Thoracic aorta (tissue), 2 donors: ENCODE measurements at places on chromosomes 11 and 22.

DNA sequence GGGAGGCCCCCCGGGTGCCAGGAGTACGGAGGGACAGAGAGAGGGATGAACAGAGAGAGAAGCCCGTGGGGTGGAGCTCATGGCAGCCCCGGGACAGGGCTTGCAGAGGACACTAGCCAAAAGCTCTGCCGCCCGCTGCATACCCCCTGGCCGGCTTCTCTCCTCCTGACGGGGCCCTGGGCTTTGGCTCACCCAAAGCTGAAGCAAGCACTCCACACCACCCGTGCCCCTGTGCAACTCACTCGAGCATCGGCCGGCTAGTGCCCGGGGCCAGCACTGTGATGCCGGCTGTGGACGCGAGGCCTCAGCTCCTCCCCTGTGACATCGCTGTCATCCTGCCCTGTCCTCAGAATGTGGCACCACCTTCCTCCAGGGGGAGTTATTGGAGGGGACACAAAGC lies 429.6 kb downstream of the BRD1 start:
- no peak for DNase-seq

GRCh38 chr11:19632499-19632834 lies 80.2 kb upstream of the NAV2 start:
- no peak for DNase-seq

DNA sequence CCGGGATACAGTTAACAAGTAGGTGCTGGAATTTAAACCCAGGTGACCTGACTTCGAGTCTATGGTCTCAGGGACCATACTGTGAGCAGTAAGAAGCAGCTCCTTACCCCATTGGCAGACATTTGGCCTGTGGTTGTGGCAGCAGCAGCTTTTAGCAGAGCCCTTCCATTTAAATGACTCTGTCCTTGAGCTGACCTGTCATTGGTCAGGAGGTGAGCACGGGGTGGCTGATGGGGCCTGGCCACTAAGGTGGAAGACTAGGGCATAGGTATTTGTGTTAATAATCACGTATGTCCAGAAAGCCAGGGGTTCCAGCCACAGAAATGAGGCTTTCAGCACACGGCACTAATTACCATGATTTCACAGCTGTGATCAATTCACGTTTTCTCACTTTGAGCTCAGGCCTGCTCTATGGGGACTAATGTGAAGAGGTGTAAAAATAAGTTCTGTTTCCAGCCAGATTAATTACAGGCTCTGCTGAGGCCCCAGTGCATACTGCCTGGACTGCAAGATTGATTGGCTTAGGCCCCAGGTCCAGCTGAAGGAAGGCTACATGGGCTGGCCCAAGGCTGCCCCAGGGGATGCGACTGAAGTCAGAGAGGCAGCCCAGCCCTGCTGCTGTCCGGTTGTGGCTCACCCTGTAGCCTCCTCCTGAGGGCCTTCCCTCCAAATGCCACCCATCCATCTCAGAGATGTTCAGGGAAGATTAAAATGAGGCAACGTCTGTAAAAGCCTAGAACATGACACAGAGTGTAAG lies 76.0 kb downstream of the FDX1 start:
- no peak for DNase-seq

GRCh38 chr22:36147196-36147791 lies 13.3 kb downstream of the APOL3 start:
- no peak for DNase-seq

- no peak for DNase-seq
Observed at GRCh38 chr11:104526006-104526405, 362.1 kb upstream of the PDGFD start.

GRCh38 chr11:12865863-12866595 lies 143.1 kb upstream of the RASSF10 start:
- no peak for DNase-seq

GRCh38 chr11:66012371-66012945 lies 650 bp downstream of the CST6 start:
- no peak for DNase-seq

- no peak for DNase-seq
Observed at GRCh38 chr11:125241104-125241503, 76.6 kb downstream of the PKNOX2 start.

GRCh38 chr11:96815236-96815635 lies 425.4 kb downstream of the JRKL start:
- DNase-seq: no peak

GRCh38 chr11:67429038-67429668 lies 859 bp downstream of the RPS6KB2 start:
- DNase-seq: no peak

- no peak for DNase-seq
Observed at GRCh38 chr11:42951266-42951665, 360.5 kb upstream of the API5 start.

GRCh38 chr11:16610738-16611388 lies 127.6 kb upstream of the C11orf58 start:
- no peak for DNase-seq

- no peak for DNase-seq
Observed at GRCh38 chr22:46099740-46100139, 50.6 kb upstream of the PPARA start.

- no peak for DNase-seq
Observed at GRCh38 chr22:25447067-25447685, 117.3 kb upstream of the GRK3 start.

DNA sequence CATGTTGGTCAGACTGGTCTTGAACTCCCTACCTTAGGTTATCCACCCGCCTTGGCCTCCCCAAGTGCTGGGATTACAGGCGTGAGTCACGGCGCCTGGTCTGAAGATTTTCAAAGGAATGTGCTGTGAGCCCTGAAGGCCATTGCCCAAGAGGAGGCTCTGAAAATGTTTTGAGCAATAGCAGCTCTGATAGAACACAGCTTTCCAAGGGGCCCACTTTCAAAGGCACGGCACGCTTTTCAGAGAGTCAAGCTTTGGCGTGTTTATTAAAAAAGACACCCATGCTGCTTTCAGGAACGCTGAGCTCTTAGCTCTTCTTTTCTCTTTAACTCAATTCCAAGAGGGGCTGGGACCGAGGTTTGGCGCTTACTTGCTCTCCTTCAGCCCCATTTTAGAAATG lies 73.8 kb upstream of the CDON start:
- no peak for DNase-seq

DNA sequence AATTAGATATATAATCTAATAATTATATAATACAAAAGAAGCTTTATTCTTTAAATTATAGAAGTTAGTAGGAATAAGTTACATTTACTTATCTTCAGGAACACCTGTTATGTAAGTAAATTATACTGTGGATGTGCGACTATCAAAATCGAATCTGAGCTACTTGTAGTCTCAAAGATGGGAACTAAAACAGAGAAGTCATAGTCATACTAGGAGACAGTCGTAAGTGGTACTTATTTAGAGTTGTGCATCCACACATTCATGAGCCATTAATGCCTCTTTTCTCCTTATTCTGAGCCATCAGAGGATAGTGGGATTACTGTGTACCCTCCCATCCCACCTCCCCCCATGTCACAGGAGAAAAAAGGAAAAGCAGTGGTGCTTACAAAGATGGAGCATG lies 114.4 kb downstream of the CADM1 start:
- DNase-seq: no peak

DNA sequence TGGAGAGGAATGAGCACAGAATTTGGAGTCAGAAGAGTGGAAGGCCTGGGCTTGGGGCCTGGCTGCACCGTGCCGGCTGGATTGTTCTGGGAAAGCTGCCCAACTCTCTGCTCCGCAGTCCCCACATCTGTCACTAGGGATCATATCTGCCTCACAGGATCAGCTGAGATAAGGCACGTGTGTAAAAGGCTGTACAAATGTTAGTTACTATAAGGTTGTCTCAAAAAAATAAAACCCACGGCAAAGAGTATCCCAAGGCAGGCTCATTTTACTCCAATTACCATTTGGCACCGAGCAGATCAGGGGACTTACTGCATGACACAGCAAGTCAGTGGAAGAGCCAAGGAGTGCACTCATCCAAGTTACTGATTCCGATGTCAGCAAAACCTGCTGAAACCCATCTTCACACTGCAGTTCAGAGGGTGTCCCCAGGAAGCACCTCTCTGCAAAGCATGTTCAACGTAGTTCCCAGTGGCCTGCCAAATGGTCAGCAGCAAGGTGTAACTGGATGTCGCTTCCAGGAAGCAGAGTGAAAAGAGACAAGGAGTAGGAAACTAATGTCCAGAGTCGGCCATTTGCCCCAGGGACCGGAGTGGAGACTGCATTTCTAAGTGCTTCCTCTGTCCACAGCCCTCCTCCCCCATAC lies 18.1 kb upstream of the MRTFA start:
- DNase-seq: no peak

DNA sequence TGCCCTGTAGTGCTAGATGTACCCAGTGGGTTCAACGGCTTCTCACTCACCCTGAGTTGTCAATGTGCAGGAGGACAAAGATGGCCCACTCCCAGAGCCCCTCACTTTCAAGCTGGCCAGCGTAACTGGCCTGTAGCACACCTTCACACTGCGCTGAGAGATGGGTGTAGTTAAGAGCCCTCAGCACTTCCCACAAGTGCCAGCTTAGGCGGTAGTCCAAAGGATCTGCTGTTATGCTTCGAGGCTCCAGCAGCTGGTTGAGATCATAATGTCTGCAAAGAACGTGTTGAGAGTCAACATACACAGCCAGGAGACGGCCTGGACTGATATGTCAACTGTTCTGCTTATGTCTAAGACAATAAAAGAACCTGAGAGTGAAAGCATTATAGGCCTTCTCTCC lies 14.7 kb upstream of the CHRNA10 start:
- no peak for DNase-seq

GRCh38 chr11:4441515-4441914 lies 7.6 kb upstream of the OR52K2 start:
- DNase-seq: no peak

DNA sequence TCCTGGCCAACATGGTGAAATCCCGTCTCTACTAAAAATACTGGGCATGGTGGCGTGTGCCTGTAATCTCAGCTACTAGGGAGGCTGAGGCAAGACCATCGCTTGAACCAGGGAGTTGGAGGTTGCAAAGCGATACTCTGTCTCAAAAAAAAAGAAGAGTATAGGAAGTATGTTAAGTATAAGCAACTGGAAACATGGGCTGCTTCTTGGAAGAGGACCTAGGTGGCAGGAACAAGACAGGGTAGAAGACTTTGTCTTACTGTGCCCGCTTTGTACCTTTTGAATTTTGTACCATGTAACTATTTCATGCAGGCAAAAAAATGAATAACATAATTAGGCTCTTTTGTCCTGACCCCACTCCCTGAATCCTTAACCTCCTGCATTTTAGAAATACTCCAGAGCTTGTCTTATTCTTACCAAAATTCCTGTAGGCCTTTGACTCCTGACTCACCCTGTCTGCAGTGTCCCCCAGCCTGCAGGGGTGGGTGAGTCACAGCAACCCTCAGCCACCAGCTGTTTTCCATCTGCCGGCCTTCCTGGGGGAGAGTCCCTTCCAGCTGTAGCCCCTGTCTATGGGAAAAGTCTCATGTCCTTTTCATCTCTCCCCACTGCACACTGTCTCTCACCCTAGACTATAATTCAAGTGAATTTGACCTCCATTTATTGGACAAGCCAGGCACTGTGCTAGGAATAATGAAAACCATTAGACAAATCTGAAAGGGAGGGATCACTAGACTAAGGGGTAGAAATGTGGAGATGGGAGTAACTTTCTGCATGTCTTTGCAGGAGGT lies 41.8 kb downstream of the TXN2 start:
- DNase-seq: no peak

GRCh38 chr11:110762590-110762989 lies 50.4 kb upstream of the ARHGAP20 start:
- no peak for DNase-seq

GRCh38 chr11:107720303-107720774 lies 8.5 kb upstream of the SLN start:
- DNase-seq: no peak

DNA sequence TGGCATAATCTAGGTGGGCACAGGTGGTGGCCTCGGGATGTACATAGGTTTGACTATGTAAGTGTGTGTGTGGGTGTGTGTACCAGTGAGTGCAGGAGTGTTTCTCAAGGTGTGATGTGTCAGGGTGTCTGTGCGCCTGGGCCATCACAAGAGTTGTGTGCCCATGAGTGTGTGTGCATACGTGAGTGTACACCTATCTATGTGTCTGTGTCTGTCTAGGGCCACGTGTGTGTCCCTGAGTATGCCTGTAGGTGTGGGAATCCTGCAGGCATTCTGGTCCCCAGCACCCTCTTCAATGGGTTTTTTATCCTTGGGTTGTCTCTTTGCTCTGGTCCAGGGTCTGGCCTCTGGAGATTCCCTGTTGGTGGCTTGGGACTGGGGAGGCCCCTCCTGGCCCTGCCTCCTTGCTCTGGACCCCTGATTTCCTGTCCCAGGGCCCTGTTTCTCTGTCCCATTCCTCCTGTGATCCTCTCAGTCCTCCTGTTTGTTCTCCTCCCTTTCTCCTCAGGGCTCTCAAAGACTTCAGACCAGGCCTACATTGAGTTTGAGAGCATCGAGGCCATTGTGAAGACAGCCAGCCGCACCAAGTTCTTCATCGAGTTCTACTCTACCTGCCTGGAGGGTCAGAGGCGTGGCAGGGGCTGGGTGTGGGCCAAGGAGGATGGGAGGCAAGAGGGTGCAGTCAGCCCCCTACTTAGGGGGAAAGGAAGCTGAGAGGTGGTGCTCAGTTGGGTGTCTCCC lies 9.4 kb downstream of the INPPL1 start:
- no peak for DNase-seq

- no peak for DNase-seq
Observed at GRCh38 chr22:17781319-17782031, 7.2 kb upstream of the BID start.

DNA sequence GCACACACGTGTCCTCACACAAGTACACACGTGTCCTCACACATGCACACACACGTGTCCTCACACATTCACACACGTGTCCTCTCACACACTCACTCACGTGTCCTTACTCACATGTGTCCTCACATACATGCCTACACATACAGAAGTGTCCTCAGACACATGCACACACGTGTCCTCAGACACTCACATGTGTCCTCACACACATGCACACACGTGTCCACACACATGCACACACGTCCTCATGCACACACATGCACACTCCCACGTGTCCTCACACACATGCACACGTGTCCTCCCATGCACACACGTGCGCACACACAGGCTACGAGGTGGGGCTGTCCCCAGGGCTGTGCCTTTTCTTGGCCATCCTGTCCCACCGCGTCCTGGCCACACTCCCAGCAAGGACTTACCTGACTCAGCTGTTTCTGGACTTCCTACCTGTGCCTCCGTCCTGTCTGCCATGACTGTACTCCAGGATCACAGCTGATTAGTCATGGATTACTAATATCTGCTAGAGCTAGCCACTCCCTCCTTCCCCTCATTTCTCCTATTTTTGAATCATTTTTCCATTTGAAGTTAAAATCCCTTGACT lies 990.2 kb downstream of the BRD1 start:
- DNase-seq: no peak

DNA sequence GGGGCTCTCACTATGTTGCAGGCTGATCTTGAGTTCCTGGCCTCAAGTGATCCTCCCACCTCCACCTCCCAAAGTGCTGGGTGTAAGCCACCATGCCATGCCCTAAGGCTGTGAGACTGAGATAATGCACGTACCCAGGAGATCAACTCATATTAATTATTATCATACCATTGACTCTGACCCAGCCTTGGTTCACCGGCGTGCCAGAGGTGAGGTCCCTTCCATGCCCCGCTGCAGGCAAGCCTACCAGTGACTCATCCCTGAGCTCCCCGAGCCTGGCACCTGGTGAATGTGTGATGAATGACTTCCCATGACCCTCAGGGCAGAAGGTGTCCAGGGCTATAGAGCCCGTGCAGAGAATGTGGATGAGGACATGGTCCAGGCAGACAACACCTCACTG lies 12.1 kb downstream of the GAL3ST1 start:
- no peak for DNase-seq

GRCh38 chr11:123546515-123546914 lies 107.9 kb downstream of the SCN3B start:
- no peak for DNase-seq
